ENCODE measurements at places on chromosomes 13 and 19.

GRCh38 chr19:15616627-15617270, 1.7 kb downstream of the CYP4F8 start:
- no peak for DNase-seq

- DNase-seq, result no peak
Observed at GRCh38 chr13:43757266-43757665, 29.5 kb downstream of the ENOX1 start.

DNA sequence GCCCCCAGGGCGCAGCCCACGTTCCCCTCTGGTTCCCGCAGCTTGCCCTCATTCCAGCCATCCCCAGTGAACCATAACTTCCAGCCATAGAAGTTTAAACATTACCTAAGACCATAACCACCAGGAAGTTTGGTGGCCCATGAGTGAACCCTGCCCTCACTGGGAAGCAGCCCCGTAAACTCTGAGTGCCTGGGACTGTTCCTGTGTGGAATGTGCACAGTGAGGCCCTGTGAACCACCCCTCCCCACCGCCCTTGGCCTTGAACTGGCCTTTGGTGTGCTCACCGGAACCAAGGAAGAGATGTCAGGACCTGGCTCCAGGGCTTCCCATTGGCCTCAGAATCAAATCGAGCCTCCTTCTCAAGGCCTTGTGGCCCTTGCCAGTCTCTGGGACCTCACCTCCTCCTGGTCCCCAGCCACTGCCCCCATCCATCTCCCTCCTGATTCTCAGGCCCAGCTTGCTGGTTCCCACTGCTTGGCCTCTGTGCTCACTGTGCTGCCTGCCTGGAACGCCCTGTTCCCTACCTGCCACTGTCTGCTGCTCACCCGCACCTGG, 46.5 kb downstream of the DNM2 start:
- DNase-seq, result no peak

DNA sequence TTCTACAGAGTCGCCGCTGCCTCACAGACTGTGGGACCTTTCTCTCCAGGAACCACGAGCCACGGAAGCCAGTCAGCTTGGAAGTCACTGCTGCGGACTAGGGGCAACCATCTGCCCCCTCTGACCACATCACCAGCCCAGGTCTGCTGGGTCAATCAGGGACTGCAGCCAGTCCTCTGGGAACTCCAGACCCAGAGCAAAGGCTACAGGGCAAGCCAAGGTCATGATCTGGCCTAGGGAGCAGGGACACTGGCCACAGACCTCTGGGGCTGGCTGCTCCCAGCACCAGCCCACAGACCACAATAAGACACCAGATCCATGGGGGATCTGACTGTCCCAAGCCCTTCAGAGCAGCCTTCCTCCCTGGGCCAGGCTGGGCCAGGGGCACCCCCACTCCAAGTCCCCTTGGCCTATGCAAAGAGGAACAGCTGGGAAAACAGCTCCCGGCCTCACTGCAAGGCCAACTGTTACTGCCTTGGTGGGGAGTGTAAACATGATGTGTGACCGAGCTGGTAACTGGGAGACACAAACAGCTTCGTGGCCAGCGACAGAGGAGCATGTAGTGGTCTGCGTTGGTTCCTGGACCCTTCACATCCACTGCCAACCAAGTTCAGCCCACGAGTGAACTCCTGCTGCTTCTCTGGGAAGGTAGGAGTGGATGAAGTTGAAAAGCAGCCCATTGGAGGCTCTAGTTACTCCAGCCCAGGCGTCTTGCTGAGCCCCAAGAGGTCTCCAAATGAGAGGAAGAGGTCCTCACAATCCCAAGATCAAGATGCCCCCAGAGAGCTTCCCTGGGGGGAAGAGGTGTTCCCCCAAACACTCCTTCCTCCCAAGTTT, 1.5 kb downstream of the AKT2 start:
- DNase-seq, result no peak

GRCh38 chr13:33472446-33472845, 186.9 kb upstream of the STARD13 start:
- no peak for DNase-seq
